CD4-positive, alpha-beta T cell treated with Interferon gamma for 1 hour (primary cell): ENCODE measurements at places on chromosomes 5 and 9.

GRCh38 chr5:175800656-175801081, 70.7 kb upstream of the CPLX2 start:
- DNase-seq, result no peak

- no peak for DNase-seq
Observed at GRCh38 chr5:58855851-58856739, 273.2 kb downstream of the RAB3C start.

DNA sequence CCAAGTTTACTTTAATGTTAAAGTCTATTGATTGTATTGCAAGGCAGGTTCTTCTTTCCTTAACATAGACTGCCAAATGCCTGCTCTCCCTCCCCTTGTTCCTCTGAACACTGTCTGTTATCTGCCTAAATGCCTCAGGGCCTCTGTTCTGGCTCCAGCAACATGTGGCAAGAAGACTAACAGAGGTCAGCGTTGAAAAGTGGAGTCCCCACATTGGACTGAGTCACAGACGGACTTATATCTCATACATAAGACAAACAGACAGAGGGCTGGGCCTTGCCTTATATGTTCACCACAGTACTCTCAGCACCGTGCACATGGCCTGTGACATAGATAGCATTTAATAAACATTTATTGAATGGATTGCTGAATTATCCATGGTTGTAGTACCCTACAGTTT, 91.4 kb downstream of the TSSK1B start:
- DNase-seq, result no peak

DNA sequence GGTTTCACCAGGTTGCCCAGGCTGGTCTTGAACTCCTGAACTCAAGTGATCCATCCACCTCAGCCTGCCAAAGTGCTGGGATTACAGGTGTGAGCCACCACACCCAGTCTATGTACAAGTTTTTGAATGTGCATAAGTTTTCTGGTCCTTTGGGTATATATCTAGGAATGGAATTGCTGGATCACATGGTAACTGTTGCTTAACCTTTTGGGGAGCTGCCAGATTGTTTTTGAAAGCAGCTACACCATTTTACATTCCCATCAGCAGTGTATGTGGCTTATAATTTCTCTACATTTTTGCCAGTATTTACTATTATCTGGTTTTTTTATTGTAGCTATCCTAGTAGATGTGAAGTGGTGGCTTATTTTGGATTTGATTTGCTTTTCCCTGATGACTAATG, 8.9 kb upstream of the LNPEP start:
- DNase-seq, result no peak

DNA sequence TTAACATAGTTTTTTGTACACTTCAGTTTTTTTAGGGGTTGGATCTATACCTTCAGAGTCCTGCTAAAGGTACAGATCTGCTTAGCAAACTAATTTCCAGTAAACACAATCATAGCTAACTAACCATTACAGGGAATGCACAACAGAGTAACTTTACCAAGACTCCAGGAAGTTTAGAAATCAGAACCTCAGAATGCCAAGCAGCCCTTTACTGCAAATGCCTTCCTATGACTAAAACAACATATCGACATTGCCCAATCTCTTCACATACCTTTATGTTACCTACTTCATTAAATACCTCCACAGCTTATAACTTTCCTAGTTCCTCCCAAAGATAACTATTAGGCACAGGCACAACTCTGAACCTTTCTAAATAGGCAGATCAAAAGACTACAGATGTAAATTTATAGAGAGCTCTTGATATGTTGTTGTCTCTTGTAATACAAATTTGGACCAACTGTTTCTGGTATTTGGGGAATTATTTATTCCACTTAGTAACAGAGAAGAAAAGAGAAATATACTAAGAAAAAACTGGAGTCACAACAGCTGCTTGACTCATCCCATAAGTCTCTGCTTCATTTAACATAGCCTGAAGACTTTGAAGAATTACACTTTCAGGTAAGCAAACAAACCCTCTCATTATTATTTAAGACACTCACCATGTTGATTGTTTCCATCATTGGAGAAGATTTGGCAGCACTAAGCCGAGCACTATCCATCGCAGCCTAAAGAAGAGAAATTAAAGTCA, 46.0 kb upstream of the OR2K2 start:
- DNase-seq, result no peak

DNA sequence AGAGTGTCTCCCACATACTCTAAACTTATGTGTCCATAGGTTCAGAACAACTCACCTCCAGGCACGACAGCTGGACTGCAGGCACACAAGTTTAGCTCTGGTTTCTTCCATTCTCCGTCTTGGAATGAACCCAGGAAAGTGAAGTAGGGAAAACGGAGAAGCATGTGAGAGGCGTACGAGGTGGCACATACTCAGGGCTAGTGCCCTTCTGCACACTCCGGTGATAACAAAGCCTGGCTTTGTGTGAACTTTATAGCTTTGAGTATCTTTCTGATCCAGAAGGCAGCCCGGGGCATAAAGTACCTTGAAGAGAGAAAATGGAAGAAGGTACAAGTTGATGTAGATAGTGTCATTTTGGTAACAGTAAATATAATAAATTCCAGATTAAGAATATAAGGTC, 11.1 kb upstream of the HTR4 start:
- no peak for DNase-seq

DNA sequence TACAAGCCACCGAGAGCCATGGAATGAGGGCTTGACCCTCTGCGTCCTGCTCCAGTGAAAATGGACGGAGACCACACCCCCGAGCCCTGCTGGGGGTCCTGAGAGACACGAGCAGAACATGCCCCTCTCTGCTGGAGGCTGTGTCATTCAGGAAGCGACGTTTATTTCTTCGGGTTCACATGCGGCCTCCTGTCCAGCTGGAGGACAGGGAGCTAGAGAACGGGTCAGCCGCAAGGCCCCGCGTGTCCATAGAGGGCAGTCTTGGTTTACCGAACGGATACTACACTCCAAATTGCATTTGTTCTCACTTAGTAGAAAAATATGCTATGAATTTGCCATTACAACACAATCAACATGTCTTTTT, 36.1 kb downstream of the MRPL36 start:
- no peak for DNase-seq

- DNase-seq, result no peak
Observed at GRCh38 chr9:118003240-118003639, 299.0 kb downstream of the TLR4 start.

- no peak for DNase-seq
Observed at GRCh38 chr9:135480071-135480939, 723 bp downstream of the PPP1R26 start.

- no peak for DNase-seq
Observed at GRCh38 chr5:62731022-62731421, 152.4 kb downstream of the LRRC70 start.

DNA sequence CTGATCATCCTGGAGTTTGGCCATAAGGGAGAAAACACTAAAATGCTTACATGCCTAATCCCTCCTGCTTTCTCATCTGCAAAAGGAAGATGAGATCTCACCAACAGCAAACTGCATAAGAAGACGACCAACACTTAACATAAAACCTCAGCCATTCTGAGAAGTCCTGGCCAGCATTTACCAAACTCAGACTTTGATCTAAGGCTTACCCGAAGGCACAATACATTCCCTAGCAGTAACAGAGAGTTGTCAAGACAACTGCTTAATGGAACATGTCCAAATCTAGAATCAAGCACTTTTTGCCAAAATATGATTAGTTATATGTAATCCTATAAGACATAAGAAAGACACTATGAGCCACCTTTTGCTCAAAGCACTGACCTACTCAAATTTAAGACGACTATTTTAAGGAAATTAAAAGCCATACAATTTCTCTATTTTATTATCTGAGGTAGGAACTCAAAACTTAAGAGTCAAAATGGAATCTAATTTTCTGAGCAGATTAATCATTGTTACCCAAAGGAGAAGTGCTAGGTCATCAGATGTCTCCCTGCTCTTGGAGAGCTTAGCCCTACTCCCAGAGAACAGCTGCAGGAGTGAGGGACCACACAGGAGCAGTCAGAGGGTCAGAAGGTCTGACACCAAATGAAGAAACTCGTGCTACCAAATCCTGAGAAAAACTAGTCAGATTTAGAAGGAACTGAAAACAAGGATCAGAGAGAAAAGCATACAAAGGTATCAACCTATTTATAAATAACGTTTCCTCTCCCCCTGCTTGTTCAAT, 39.3 kb downstream of the EPB41L4A start:
- no peak for DNase-seq

DNA sequence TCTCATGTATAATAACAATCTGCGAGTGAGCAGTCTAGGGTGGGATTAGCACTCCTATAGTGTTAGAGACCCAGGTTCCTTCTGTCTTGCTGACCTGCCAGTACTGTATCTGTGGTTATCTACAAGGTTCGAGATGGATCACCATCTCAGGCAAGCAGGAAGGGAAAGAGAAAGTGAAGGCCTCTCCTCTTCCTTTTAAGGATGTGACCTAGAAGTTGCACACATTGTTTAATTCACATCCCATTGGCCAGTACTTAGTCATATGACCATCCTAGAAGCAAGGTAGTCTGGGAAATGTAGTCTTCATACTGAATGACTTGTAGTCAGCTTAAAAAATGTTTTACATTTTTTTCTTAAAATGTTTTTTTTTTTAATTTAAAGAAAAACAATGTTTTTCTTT, 168.6 kb downstream of the CARTPT start:
- DNase-seq, result no peak

GRCh38 chr9:92360083-92360482, 34.3 kb downstream of the CENPP start:
- no peak for DNase-seq

DNA sequence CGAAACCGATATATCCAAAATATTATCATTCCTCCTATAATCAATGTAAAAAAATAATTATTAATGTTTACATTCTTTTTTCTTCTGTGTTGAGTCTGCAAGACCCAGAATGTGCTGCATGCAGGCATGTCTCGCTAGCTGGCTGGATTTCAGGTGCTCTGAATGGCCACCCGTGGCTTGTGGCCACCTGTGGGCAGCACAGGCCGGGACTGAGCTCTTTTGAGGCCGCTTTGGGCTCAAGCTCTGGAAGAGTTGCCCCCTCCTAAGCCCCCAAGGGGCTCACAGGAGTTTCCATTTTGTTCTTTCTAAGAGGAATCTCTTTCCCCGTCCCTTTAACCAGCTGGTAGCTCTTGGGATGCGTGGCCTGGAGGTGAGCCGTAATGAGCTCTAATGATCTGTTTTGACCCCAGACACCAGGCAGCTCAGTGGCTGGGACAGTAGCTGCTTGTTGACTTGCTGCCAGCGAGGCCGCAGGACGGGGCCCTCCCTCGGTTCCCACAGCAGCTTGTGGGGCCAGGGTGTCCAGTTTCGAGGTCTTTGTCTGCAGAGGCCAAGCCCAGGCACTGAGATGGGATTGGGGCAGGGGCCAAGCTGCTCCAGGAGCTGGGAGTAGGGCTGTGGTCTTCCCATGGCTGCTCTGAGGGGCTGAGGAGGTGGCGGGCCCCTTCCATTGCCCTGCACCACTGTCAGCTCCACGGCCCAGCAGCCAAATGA, 20.8 kb downstream of the ASS1 start:
- no peak for DNase-seq

DNA sequence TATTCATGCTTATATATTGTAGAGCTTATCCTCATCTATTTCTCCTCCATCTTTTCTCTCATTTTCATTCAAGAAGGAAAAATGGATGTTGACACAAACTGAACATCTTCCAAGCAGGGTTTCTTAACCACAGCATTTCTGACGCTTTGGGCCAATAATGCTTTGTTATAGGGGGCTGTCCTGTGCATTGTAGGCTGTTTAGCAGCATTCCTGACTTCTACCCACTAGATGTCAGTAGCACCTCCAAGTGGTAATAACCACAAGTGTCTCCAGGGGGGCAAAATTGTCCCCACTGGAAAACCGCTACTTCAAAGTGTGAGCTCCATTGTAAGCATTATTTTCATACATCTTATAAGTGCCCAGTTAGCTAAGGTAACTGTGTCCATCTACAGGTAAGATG, 2.6 kb upstream of the TXNDC8 start:
- DNase-seq, result no peak

GRCh38 chr9:35516479-35516878, 26.6 kb downstream of the RUSC2 start:
- no peak for DNase-seq

GRCh38 chr5:180090769-180091546, 19.4 kb upstream of the RNF130 start:
- DNase-seq, result no peak

DNA sequence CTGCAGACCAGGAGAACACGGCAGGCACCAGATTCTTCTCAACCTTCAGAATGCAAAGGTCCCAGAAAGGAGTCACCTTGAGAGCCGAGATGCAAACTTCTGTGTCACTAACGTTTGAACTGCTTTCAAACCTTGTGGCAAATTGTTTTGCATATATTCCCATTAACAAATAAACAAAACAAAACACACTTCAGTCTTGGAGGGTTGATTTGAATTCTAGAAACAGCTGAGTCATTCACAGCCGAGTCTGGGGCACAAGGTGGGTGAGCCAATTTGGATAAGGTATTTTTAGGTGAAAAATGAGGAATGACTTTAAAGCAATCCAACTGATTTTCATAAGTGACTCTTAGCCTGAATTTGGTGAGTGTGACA, 38.8 kb upstream of the ANKRD33B start:
- no peak for DNase-seq

DNA sequence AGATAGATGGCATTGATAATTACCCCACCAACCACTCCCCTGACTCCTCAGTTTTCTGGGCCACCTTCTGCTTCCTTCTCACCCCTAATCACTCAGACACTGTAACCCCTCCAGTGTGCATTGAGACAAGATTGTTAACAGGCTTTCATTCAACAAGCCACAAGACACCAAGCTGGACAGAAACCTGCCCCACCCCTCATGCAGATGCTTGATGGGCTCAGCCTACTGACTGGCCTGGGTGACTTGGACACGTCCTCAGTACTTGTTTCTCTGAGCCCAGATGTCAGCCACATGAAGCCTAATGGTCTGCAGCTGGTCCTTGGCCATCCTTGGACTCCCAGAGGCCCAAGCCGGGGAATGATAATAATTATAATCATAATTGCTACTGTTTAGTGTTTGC, 71.4 kb upstream of the SMIM23 start:
- DNase-seq, result no peak

DNA sequence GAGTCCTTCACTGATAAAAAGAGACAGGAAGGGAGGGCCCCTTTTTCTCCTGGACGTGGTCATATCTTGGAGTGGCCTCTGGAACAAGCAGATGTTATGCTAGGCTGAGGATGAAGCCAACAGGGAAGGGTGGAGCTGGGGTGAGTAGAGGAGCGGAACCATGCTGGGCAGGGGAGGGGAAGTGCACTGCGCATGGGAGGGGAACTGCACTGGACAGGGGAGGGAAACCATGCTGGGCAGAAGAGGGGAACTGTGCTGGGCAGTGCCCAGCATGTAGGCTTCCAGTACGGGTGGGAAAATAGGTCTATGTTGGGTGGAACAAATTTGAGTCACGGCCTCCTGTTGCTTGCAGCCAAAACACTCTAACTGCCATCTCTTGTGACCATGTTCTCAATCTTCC, 19.3 kb upstream of the IRX4 start:
- no peak for DNase-seq

DNA sequence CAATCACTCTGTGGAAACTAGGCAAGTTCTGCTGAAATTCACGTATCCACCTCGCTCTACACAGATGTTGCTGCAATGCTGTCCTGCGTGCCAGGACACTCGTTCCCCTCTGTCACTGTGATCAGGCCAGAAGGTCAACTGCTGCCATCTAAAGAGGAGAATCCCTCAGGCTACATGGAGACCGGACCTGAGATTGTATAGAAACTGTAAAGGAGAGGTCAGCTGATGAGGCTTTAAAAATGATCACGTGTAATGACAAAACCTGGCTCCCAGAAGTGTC, 80.1 kb downstream of the PRRT1B start:
- no peak for DNase-seq

- DNase-seq, result no peak
Observed at GRCh38 chr9:108443741-108444140, 412.0 kb downstream of the ACTL7B start.

- no peak for DNase-seq
Observed at GRCh38 chr9:19470567-19470966, 61.8 kb downstream of the ACER2 start.
